ENCODE measurements at places on chromosomes 11 and 22.

GRCh38 chr11:71354394-71355105, 93.6 kb downstream of the DHCR7 start:
- no peak for DNase-seq

- peak; percentile 94 for DNase-seq
These were observed 56.7 kb upstream of the RCN1 start for GRCh38 chr11:32034149-32034548.

- DNase-seq: peak; percentile 79
These were observed 52.2 kb upstream of the CEP126 start for GRCh38 chr11:101862391-101863233.

GRCh38 chr11:128630367-128631230, 43.2 kb upstream of the ETS1 start:
- DNase-seq: peak; percentile 86

GRCh38 chr11:90192869-90193582, 29.8 kb downstream of the CHORDC1 start:
- DNase-seq: no peak

- no peak for DNase-seq
These were observed 156.4 kb downstream of the FAM181B start for GRCh38 chr11:82577246-82577645.

DNA sequence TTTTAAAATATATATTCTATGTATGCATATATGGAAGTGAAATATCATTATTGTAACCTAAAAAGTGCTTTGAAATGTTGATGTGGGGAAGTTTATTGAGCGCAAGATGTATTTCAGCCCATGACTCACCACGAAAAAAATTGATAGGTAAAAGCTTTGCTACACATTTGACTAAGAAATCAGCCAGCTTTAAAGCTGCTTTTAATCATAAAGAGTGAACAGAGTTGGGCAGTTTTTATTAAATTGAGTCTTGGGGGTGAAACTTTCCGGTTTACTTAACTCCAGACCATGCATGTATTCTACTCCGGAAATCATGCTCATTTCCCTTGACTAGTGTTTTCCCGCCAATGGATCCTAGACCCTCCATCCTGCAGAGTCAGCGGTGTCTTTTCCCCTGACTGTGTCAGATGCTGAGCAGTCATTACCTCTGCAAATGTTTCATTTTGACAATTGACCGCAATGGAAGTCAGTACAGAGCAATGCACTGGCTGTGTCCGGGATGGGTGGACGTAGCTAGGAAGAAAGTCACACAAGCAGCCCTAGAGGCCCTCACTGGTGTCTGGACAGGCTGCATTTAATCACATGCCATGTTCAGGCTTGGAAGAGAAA, 47.2 kb upstream of the MPEG1 start:
- DNase-seq: no peak

DNA sequence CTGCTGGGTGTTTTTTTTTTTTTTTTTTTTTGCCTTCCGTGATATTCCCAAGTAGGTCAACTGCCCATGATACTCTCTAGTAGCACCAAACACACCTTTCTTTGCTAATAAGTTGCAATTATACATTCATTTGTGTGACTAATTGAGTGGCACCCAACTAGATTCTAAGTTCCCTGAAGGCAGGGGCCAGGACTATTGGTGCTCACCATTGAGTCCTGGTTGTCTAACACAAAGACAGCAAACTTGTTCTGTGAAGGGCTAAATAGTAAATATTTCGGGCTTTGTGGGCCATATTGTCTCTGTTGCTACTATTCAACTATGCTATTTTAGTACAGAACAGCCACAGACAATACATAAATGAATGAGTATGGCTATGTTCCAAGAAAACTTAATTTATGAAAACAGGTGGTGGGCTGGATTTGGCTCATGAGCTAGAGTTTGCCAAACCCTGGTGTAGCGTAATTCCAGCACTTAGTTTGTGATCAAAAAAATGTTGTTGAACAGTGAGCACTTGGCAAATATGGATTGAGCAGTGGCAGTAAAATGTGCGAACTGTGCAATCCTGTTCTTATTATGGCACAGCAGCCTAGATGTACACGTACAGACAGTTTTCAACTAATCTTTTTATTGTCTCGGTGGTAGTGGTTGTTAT, 11.3 kb downstream of the ENDOD1 start:
- DNase-seq: no peak

DNA sequence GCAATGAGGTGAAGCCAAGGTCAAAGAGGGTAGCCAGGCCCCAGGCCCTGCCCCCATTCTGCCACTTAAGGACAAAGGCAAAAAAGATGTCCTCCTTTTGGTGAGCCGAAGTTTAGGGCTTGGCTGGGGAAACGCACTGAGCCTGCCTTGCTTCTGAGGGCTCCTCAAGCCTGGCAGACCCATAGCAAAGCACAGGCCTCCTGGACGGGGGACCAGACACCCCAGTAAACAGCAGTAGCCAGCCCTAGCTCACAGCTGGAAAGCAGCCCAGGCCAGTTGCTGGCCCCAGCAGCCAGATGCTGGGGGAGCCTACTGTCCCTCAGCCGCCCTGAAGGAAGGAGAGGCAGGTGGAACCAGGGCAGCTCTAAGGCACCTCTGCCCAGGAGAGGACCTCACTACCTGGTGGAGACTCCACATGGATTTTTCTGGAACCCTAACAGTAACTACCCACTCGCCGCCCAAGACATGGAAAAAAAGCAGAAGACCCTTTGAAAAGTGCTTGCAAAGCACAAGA, 3.8 kb upstream of the PYGM start:
- DNase-seq: no peak

GRCh38 chr22:29270475-29271271, 2.6 kb downstream of the EWSR1 start:
- DNase-seq: peak; percentile 60

- DNase-seq: peak; percentile 93
These were observed 26.5 kb downstream of the ARHGEF17 start for GRCh38 chr11:73334384-73335203.

DNA sequence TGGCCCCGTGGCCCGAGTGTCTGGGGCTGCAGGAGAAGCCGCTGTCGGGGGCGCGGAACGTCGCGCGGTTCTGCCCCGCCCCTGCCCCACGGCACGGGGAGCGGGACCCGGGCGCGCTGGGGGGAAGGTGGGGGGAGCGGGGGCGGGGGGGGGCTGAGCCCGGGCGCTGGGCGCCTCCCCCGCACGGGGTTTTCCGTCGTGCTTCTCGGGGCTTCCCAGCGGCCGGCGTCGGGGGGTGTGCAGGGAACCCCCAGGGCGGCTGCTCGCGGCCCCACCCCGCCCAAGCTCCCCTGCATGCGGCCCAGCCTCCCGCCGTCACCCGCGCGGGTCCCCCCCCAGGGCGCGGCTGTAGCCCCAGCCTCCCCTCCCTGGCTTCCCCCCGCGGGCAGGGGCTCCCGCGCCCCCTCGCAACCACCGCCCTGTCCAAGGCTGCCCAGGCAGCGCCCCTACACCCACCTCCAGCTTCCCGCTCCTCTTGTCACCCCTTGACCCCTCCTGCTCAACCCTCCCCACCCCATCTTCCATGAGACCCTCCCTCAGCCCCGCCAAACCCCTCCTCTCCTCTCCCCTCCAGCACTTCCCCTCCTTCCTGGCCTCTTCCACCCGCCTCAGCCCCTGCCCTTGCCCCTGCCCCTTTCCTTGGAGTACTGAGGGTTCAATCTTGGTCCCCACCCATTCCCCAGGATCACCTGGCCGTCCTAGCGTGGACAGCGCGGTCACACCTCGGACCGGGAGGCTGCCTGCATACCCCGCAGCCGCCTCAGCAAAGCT, 1.7 kb downstream of the IL17REL start:
- DNase-seq: no peak

- DNase-seq: no peak
These were observed 18.4 kb downstream of the BCL2L13 start for GRCh38 chr22:17656870-17657395.

GRCh38 chr11:61162092-61162941, 1.1 kb upstream of the VPS37C start:
- peak; percentile 62 for DNase-seq

DNA sequence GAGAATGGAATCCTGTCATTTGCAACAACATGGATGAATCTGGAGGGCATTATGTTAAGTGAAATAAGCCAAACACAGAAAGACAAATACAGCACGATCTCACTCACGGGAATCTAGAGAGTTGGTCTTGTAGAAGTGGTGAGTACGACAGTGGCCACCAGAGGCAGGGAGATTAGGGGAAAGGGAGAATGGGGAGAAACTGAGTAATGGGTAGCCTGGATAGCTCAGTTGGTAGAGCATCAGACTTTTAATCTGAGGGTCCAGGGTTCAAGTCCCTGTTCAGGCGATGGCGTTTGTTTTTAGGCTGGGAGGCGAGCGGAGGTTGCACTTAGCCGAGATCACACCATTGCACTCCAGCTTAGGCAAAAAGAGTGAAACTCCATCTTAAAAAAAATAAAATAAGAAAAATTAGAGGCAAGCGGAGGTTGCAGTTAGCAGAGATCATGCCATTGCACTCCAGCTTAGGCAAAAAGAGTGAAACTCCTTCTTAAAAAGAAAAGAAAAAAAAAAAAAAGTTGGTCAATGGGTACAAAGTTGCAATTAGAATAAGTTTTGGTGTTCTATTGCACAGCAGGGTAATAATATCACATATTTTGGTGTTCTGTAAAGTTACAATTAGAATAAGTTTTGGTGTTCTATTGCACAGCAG, 95.7 kb upstream of the UBASH3B start:
- peak; percentile 47 for DNase-seq

DNA sequence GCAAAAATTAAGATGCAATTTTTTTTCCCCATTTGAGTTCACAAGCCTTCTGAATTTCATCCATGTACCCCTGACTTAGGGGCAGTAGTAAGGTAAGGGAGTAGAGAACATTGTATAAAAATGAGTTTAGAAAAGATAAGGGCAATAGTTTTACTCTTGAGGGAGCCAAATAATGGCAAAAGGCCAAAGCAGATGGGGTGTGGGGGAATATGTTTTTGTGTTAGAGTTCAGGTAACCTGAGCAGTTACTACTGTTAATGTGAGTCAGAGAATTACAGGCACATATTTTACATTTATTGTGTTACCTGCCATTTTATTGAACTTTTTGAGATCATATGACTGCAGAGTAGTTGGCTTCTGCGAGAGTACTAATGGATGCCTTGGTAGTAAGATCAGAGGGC, 3.1 kb downstream of the EED start:
- DNase-seq: no peak

DNA sequence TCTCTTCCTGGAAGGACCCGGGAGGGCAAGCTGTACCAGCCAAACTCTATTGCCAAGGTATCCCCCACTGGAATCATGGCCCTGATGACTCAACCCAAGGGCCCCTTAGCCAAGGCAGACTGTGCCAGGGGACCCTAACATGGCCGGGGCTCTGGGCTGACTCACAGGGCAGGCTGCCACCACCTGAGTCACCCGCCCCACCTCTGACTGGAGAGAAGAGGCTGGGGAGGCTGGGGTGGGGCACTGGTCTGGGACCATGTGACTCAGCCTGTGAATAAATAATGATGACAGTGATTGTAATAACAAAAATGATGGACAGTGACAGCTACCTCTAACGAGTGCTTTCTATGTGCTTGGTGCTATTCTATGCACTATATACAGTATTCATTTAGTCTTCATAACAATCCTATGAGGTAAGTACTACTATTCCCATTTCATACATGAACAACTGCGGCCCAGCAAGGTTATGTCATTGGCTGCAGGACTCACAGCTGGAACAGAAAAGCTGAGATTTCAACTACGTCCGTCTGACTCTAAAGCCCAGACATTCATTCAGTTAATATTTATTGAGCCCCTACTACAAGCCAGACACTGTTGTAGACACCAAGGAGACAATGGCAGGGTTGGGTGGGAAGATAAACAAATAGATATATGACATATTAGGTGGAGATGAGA, 84.2 kb downstream of the FBXO7 start:
- peak; percentile 88 for DNase-seq

- DNase-seq: peak; percentile 5
These were observed 9.8 kb downstream of the KRTAP5-6 start for GRCh38 chr11:1706634-1707400.

- no peak for DNase-seq
These were observed 188.0 kb upstream of the NCAM1 start for GRCh38 chr11:112773264-112773663.

GRCh38 chr11:34732831-34733230, 111.9 kb downstream of the EHF start:
- no peak for DNase-seq

DNA sequence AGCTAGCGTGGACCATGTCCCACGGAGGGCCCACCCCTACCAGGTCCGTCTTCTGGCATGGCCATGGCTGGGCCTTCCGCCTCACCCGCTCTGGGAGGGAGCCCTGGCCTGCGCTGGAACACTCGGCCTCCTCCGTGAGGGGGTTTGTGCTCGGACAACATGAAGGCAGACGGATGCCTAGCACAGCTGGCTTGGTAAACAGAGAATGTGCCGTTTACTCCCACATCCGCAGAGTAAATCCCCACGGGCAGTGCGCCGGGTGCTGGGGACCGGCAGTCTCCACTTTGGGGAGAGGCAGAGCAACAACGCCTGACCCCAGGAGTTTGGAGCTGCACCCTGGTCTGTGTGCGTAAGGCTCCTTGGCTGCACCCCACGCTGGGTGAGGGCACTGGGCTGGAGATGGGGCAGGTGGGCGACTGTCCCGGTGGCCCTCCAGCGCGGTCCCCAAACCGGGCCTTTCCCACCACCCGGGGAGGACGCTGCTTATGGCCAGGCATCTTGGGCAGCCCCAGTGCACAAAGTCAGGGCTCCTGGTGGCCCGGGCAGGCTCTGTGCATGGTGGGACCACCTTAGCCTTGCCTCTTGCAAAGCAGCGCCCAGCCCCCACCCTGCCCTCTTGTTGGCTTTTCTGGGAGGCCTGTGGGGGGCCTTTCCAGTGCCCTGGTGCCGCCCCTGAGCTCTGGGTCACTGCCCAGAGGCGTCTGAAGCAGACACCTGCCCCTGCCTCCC, 30.7 kb upstream of the MUC5AC start:
- DNase-seq: no peak

- no peak for DNase-seq
These were observed 18.1 kb upstream of the SCGB1A1 start for GRCh38 chr11:62400760-62401159.

GRCh38 chr11:107769189-107769588, 57.3 kb upstream of the SLN start:
- DNase-seq: peak; percentile 83

DNA sequence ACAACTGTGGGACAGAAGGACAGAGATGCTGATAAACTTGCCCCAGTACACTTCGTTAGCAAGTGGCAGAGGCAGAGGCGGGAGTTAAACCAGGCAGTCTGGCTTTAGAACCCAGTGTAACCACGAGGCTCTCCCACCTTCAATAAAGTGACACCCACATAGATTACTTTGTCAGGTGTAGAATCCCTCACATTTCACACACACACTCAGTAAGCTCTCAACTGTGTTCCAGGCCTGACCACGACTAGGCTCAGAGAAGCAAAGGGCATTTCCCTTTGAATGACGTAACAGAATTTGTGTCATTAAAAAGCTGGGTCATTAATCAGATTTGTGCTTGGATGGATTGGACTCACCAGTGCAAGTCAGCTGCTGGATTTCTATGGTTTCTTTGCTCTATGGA, 118.3 kb upstream of the RCN1 start:
- DNase-seq: no peak

- no peak for DNase-seq
These were observed 87.1 kb upstream of the LINC01488 start for GRCh38 chr11:69394234-69394868.

- no peak for DNase-seq
These were observed 13.8 kb upstream of the OR10V1 start for GRCh38 chr11:59727426-59727825.
